ENCODE measurements at places on chromosomes 1 and 21.
A peak's percentile ranks its signal among the peaks of the same experiment; 100 is the strongest.

GRCh38 chr1:7218210-7218832 is 433.1 kb downstream of the CAMTA1 start:
- peak; percentile 63 for DNase-seq

GRCh38 chr1:3689138-3689750 is 36.9 kb downstream of the TP73 start:
- no peak for DNase-seq

- no peak for DNase-seq
Measured at GRCh38 chr1:12565094-12565965, 52.7 kb downstream of the DHRS3 start.

DNA sequence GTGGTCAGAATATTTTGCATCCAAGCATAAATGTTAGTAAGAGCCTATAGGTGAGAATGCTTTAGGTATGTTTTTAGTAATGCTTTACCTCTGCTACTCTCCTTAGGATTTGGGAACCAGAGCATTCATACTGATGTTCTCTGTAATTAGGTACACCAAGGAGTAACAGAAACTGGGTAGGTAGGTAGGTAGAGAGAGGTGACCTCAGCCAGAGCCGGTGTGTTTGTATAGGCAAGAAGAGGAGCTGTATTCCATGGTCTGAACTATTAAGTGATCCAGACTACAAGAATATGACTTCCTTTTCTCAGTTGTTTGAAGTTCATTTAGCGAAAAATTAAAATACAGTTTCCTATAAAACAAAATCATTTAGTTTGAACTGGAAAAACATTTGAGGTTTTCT is 108.5 kb downstream of the SDCCAG8 start:
- DNase-seq: no peak

- DNase-seq: no peak
Measured at GRCh38 chr1:177425199-177425598, 254.4 kb downstream of the BRINP2 start.

DNA sequence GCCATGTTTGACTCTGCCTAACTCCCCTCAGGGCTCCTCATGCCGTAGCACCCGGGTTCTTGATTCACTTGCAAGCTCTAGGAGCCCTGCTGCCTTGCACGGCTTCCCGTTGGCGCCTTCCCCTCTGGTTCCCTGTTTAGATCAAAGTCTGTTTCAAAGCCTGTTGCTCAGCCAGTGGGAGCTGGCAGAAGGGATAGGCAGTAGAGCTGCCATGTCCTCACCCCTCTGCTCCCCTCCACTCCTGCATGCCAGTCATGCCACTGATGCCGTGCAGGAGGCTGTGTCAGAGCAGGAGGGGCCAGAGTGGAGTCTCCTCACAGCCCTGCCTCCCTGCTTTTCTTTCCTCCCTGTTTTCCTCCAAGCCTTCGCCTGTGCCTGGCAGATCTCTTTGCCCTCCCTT is 26.5 kb downstream of the HMGCS2 start:
- peak; percentile 38 for DNase-seq

- no peak for DNase-seq
Measured at GRCh38 chr1:33713058-33713877, 150.6 kb upstream of the HMGB4 start.

GRCh38 chr1:72662918-72663317 is 380.6 kb upstream of the NEGR1 start:
- no peak for DNase-seq

DNA sequence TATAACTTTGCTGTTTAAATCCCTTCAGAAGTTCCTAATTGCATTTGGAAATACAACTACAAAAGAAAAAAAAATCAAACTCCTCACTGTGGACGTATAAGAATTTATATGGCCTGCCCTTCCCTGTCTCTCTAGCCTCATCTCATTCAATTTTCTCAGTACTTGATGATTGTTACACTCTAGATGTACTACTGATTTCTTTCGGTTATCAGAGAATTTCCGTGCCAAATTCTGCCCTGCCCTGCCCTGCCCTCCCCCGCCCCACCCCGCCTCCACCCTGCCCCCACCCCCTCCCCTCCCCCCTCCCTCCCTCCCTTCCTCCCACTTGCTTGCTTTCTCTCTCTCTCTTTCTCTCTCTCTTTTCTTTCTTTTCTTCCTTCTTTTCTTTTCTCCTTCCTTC is 71.7 kb upstream of the MPC2 start:
- DNase-seq: no peak
